ENCODE measurements at places on chromosomes 5 and 9. TPM values are rescaled to one million over a fixed set of nuclear protein-coding genes. Genes with fewer than 3 reads are reported as not detected.

DNA sequence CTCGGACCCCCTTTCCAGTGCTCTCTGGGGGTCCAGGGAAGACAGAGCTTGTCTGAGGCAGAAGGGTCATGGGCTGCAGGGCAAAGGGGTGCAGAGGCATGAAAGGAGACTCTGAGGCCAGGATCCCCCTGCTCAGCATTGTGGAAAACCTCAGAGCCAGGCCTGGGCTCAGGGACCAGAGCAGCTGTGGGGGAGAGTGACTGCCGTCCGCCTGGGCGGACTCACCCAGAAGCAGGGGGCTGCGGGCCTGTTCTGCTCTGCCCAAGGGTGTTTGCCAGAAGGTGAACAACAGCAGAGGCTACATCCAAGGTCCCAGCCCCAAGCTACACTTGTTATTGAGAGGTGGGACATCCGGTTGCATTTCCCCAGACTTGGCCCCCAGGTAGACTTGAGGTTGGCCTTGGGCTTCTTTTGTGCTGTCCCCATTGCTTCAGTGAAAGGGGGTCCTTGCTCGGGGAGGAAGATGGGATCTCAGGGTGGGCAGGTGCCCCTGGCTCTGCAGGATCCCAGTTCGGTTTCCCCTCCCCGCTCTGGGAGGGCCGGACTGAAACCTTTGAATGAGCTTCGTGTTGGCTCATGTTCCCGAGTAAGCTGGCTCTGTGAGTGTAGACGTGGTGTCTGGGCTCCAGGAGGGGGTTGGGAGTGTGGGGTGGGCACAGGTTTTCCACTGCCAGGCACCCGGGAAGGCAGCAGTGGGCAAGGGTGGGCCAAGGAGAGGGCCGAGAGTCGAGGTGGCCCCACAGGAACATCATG, 92.1 kb downstream of the COL5A1 start:
- no peak for DNase-seq

GRCh38 chr5:59055745-59056448, 473.0 kb downstream of the RAB3C start:
- no peak for DNase-seq

CCDC192 gene
- polyA plus RNA-seq = 0.10 TPM

ENTPD8 gene
- polyA plus RNA-seq = 16.2 TPM

TLX3 gene
- polyA plus RNA-seq = not detected
